ENCODE measurements at places on chromosomes 11 and 22. TPM values are rescaled to one million over a fixed set of nuclear protein-coding genes. Genes with fewer than 3 reads are reported as not detected.

BACE1 gene
- 1.1 TPM for total RNA-seq

- no peaks in the 10 kb centered on the region for H3K27me3 ChIP-seq
- no peaks in the 10 kb centered on the region for H3K4me1 ChIP-seq
- no peak overlapping the region for H3K4me3 ChIP-seq
- H3K36me3 ChIP-seq, result no peaks in the 10 kb centered on the region
Observed at GRCh38 chr11:113045146-113045545, 83.9 kb downstream of the NCAM1 start.

DNA sequence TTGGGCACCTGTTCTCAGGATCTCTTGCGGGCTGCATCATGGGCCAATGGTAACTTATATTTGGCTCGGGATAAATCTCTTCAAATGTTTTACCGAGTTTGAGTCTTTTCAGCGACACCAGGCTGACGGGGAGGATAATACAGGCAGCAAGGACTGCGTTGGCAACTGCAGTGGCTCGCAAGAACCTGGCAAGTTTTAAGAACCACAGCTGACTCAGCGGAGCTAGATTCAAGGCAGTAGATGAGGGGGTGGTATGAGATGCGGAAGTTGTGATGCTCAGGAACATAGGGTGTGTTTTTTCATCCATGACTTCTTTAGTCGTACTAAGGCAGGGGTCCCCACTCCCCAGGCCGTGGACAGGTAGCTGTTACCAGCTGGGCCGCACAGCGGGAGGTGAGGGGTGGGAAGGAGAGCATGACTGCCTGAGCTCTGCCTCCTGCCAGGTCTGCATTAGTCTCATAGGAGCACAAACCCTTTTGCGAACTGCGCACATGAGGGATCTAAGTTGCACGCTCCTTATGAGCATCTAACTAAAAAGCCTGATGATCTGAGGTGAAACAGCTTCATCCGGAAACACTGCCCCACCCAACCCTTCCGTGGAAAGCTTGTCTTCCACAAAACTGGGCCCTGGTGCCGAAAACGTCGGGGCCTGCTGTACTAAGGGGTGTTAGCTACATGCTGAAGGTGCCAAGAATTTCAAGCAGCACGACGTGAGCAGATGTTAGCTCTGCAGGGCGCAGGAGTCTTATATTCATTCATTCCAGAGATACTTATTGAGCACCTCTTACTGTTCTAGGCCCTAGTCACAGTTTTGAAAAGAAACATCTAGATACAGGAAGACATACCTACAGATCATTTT is 6.4 kb upstream of the JAM3 start:
- DNase-seq, result no peak
- H3K4me3 ChIP-seq, result no peak overlapping the region
- H3K27ac ChIP-seq, result no peak overlapping the region
- H3K27me3 ChIP-seq, result peaks cover 47% of the 10 kb centered on the region

DNA sequence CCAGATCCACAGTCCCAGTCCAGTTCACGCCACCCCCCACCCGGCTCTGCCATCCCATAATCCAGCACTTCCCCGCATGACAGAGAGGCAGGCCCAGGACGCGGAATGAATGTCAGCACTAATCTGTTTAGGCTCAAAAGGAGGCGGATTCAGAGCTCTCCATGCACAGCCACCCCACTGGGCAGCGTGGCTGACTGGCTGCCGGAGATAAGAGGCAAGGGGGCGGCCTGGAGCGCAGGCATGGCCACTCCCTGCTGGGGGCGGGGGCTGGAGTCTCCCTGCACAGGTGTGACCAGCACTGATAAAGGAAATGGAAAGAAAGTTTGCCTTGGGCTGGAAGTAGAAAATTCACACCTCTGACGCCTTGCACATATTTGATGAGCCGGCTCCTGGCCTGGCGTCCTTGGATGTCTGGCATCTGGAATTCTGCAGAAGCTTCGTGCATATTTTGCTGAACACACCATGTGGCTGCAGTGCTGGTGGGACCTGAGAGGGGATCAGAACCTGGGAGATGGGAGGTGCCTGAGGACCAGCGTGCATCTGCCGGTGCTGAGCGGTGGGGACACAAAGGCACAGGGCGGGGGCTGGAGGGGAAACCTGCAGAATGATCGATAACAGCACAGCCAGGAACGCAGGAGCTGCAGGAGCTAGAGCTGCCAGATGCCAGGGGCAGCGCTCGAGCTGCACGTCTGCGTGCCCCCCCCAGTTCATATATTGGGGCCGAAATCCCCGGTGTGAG is 344.4 kb downstream of the CTTN start:
- H3K4me3 ChIP-seq, result no peak overlapping the region
- H3K36me3 ChIP-seq, result no peaks in the 10 kb centered on the region
- no peak overlapping the region for H3K27ac ChIP-seq
- H3K4me1 ChIP-seq, result no peaks in the 10 kb centered on the region
- DNase-seq, result no peak

GRCh38 chr22:38700270-38700788 is 414 bp downstream of the JOSD1 start:
- peaks cover 37% of the 10 kb centered on the region for H3K36me3 ChIP-seq
- no peak for DNase-seq
- peak overlapping the region; percentile 92 for H3K4me3 ChIP-seq
- no peaks in the 10 kb centered on the region for H3K27me3 ChIP-seq
- H3K4me1 ChIP-seq, result peaks cover 59% of the 10 kb centered on the region

DNA sequence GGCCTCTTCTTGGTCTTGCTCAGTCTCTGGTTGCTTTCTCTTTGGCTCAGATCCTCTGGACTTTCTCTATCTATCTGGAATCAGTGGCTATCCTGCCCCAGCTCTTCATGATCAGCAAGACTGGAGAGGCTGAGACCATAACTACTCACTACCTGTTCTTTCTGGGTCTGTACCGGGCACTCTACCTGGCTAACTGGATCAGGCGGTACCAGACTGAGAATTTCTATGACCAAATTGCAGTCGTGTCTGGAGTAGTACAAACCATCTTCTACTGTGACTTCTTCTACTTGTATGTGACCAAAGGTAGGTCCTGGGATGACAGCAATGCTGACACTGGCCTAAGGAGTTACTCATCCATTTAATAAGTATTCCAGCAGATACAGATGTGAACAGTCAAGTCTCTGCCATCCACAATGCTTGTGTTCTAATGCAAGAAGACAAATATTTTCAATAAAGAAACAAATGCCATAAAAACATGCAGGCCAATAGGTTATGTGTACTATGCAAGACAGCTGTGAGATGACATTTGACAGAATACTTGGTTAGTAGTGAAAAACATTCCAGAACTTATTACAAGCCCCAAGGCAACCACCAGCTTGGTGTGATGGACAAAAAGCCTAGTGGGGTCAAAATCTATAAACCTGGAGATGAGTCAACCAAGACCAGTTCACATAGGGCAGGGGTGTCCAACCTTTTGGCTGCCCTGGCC is 13.4 kb downstream of the KDELR3 start:
- no peak for DNase-seq
- peaks cover 61% of the 10 kb centered on the region for H3K36me3 ChIP-seq
- H3K4me1 ChIP-seq, result peaks cover 9% of the 10 kb centered on the region

YPEL4 gene
- total RNA-seq, result 0.13 TPM

GRCh38 chr11:65589444-65590239 is 6.0 kb downstream of the KCNK7 start:
- DNase-seq, result peak; percentile 56
- peaks cover 39% of the 10 kb centered on the region for H3K36me3 ChIP-seq
- H3K27me3 ChIP-seq, result no peaks in the 10 kb centered on the region
- peaks cover 42% of the 10 kb centered on the region for H3K4me1 ChIP-seq
- H3K4me3 ChIP-seq, result no peak overlapping the region

GRCh38 chr11:101269990-101270660 is 140.5 kb upstream of the PGR start:
- no peak overlapping the region for H3K4me3 ChIP-seq
- H3K27ac ChIP-seq, result no peak overlapping the region
- no peaks in the 10 kb centered on the region for H3K4me1 ChIP-seq
- H3K27me3 ChIP-seq, result no peaks in the 10 kb centered on the region
- H3K36me3 ChIP-seq, result no peaks in the 10 kb centered on the region

- H3K4me1 ChIP-seq, result no peaks in the 10 kb centered on the region
- H3K4me3 ChIP-seq, result no peak overlapping the region
- H3K27ac ChIP-seq, result no peak overlapping the region
- DNase-seq, result no peak
- peaks cover 18% of the 10 kb centered on the region for H3K27me3 ChIP-seq
- H3K36me3 ChIP-seq, result peaks cover 10% of the 10 kb centered on the region
Observed at GRCh38 chr11:123719452-123719851, 22.0 kb downstream of the ZNF202 start.

GRCh38 chr11:69152733-69153421 is 2.9 kb upstream of the SMIM38 start:
- no peak overlapping the region for H3K4me3 ChIP-seq
- H3K27ac ChIP-seq, result no peak overlapping the region
- H3K27me3 ChIP-seq, result no peaks in the 10 kb centered on the region
- DNase-seq, result no peak

GRCh38 chr11:1205121-1205986 is 17.5 kb upstream of the MUC5B start:
- no peaks in the 10 kb centered on the region for H3K4me1 ChIP-seq
- H3K4me3 ChIP-seq, result no peak overlapping the region
- no peaks in the 10 kb centered on the region for H3K27me3 ChIP-seq
- no peaks in the 10 kb centered on the region for H3K36me3 ChIP-seq

DNA sequence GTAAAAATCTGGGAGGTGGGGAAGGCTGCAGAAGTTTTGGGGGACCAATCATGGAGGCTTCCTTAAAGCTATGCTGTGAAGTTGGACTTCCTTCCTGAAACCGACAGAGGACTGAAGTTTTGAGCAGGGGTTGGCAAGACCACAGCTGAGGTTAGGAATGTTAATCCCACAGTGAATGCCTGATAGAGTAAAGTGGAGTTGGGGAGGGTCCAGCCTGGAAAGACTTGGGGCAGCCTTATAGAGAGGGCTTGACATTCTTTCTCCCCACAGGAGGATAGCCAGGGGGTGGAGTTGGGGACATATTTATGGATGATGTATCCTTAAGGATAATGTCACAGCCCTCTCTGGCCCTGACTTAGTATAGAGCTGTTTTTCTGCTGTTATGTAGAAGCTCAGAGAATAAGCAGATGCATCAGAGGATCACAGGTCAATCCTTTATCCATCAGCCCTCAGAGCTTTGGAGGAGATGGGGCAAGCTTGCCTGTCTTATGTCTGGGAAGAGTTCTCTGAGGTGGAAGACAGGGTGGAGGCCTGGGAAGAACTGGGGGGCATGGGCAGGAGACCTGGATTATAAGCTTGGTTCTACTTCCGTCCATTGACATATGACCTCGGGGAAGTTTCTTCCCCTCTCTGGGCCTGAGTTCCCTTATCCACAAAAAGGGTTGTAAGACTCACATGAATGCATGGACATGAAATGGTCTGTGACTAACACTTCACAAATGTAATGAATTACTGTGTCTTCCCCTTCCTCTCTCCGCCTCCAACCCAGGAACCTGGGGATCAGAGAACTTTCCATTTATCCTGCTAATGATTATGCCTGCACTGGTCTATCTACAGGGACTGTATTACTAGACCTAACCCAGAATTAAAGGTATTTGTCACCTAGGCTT is 317.8 kb downstream of the MIAT start:
- H3K27me3 ChIP-seq, result no peaks in the 10 kb centered on the region
- no peaks in the 10 kb centered on the region for H3K36me3 ChIP-seq
- H3K27ac ChIP-seq, result no peak overlapping the region
- no peak overlapping the region for H3K4me3 ChIP-seq

KLHDC7B gene
- total RNA-seq, result 12.0 TPM

Measured in activated CD8-positive, alpha-beta T cell treated with anti-CD3 and anti-CD28 coated beads, Interleukin-2, amount 10 ng/mL, durations not matched to agents 7 days and 5 days (primary cell).